Stimulated activated CD4-positive, alpha-beta T cell treated with anti-CD3 and anti-CD28 coated beads, Interleukin-1b, Interleukin-23, amount 100 ng/mL, for 1 hour (primary cell): ENCODE measurements at places on chromosomes 12 and 14.

DNA sequence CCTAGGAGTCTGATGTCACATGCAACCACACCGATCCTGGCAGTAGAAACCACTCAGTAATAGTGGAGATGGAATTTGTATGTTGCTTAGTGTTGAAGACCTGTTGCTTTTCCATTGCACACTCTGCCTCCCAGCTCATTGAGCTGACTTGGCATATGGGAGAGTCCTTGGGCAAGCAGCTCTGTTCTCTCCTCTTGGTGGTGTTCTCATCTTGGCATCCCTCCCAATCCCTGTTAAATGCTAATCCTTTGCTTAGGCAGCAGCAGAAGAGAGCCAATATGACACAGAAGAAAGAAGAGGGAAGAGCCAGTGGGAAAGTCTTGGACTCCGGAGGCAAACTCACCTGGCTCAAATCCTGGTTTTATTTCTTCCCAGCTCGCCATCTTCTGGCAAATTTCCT lies 178.0 kb upstream of the CAND1 start:
- DNase-seq = no peak

GRCh38 chr12:114213055-114213581 lies 192.8 kb downstream of the TBX5 start:
- no peak for DNase-seq

DNA sequence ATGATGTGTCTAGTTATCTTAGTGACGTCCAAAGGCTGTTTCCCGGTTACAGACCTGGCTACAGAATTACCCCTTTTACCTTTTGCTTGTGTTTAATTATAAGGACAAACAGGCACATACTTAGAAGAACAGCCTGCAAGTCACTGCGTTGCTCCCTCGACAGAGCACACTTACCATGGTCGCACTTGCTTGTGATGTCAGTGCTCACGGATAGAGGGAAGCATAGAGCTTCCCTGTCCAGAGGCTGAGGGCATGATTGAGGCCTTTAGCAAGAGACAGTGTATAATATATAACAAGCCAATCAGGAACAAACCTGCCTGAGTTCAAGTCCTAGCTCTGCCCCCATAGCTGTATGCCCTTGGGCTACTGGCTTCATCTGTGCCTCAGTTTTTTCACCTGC lies 73.2 kb upstream of the SCN8A start:
- DNase-seq = no peak

DNA sequence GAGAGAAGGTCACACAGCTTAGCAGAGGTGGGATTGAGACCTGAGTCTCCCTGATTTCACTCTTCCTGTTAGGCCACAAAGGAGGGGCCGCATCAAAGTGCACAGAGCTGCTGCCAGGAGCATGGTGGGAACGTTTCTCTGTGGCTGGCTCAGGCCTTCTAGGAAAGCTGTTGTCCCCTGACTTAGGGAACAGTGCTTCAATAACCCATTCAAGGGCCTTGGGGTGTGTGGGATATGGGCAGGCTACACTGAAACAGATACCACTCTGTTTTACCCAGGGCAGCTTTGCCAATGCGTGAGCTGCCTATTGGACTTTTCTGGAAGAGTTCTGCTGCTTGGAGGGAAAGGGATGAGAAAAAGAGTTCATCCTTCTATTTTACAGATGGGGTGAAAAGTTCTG lies 110.0 kb downstream of the ADCK1 start:
- no peak for DNase-seq

DNA sequence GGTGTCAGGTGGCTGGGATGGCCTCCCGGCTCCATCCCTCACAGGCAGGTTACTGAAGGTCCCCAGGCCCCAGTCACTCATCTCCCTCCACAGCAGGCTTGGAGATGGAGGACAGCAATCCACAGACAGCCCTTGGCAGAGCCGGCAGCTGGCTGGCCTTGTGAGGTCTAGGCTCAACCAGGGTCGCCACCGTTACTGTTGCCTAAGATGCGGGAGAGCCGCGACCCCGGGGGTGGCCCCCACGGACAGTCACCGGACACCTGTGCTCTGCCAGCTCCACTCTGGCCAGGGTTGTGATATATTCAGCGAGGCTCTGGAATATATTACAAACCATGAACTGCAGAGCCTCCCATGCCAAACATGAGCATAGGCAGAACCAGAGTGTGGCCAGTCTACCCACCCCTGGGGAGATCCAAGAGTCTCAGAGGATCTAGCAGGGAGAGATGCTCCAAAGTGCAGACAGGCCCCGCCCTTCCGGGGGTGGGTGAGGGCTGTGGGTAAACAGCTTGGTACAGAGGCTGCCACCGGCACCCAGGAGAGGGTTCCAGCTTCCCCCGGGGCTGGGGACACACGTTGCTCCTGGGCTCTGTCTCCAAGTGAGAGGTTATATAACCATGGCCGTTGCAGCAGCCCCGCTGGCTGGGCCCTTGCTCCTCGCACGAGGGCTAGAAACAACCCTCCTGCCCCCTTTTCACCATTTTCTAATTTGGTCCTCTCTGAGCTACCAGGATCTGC lies 55.9 kb upstream of the DIO3 start:
- DNase-seq = no peak

GRCh38 chr12:9027161-9028059 lies 38.1 kb downstream of the KLRG1 start:
- no peak for DNase-seq

- DNase-seq = no peak
Measured at GRCh38 chr12:75482646-75483045, 2.1 kb downstream of the GLIPR1 start.

DNA sequence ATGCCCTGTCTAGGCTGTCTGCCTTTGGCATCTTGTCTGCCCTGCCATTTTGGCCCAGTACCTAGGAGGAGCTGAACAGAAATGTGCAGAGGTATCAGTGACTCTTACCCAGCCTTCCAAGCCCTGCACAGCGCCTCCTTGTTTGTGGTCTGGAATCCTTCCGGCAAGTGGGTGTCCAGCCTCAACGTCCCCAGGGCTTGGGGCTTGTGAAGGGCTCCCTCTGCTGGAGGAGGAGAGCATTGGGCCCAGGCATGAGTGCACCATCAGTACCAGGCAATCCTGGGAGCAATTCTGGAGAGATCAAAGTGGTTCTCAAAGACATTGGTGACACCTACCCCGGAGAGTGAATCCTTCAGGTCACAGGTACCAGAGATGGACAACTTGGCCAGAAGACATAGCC lies 2.4 kb upstream of the TCL1B start:
- no peak for DNase-seq

DNA sequence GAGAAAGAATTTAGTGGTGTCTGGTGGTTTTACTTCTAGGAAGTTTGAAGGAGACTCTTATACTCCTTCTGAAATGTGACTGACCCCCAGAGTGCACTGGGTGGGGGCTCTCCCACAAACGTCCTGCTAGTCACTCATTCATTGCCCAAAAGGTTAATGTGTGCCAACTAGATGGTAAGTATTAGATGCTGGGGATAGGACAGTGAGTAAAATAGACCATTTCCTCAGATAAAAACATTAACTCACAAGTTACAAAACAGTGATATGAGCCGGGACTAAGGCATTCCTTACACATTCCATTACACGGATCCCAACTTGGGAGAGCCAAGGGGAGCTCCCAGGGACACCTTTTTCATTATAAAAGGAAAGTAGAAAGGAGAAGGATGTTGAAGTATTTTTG lies 185.1 kb downstream of the ATXN7L3B start:
- DNase-seq = no peak

DNA sequence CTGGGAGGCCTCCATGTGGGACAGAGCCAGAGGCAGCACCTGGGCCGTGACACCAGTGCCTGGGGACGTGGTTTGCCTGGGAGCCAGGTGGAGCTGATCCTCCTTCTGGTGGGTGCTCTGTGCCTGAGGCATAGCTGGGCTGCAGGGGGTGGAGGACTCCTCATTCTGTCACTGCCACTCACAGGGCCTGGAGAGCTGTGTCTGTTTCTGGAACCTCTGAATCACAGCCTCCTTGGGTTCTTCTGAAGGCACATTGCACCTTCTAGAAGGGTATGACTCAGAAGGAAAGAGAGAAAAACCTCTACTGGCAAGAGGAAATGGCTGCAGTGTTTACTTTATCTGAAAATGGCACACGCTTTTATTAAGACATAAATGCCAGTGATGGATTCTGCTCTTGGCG lies 659.8 kb downstream of the VRK1 start:
- DNase-seq = peak; percentile 52

DNA sequence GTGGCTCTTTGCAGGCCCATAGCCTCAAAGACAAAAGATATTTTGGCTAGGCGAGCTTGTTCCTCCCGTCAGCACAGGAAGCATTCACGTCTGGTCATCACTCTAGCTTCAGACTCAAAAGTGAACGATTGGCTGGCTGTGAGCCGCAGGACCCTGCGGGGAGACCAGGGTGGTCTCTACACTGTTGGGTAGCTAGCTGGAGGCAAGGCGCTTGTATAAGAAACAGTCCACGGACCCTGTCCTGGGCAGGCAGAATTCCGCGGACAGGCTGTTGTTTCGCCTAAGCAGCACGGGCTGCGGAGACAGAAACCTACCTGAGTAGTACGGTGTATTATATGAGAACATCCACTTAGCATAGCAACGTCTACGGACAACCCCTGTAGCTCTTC lies 29.6 kb downstream of the WBP11 start:
- DNase-seq = no peak

GRCh38 chr14:55553791-55554190 lies 26.2 kb upstream of the KTN1 start:
- no peak for DNase-seq

- no peak for DNase-seq
Measured at GRCh38 chr12:76680940-76681339, 83.0 kb upstream of the ZDHHC17 start.

DNA sequence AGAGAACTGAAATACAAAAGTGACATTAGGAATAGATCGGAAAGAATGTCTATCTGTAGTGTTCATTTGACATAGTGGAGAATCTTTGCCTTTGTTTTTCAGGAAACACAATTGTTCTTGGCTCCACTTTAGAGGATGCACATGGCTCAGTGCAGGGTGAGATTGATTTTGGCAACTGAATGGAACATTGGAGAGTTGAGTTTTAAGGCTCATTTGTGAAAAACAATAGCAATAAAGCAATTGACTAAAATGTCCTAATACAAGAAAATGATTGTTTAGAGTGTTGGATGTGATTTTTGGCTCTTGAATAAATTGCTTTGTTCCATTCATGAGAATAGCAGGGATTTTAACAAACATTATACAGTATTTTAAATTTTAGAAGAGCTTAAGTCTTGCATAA lies 116.4 kb downstream of the SLC38A1 start:
- DNase-seq = no peak

GRCh38 chr12:2225696-2226095 lies 172.9 kb downstream of the CACNA1C start:
- no peak for DNase-seq

DNA sequence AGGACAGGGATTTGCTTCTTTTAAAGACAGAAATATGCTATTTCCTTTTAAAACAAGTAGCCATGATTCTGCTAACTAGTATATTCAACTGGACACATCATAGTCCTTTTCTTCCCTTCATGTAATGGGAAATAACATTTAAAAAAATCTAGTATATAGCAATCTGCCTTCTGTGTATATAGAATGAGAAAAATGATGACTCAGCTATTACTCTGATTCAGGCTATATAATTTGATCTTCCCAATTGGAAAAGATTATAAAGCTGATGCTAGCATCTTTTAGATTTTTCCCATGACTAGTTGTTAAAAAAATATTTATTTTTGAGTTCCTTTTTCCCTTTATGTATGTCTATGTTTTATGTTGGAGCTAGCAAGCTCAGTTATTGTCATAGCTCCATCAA lies 86.9 kb downstream of the ACSS3 start:
- DNase-seq = no peak

DNA sequence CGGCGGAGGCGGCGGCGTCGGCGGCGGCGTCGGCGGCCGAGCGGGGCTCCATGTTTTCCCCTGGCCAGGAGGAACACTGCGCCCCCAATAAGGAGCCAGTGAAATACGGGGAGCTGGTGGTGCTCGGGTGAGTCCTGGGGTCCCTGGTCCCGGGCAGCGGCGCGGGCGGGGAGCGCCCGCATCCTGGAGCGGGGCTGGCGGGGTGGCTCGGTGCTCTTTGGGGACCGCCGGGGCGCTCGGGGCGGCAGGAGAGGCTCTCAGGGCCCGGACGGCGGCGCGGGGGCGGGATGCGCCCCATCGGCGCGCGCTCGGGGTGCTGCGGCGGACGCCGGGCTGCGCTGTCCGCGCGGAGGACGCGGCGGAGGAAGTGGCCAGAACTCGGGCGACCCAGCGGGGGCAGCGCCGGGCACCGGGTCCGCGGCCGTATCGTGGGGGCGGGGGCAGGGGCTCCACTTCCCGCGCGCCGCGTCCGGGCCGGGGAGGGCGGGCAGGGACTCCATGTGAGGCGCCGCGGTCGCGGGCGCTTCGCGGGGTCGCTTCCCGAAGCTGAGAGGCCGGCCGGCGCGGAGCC lies 485 bp downstream of the PELI2 start:
- peak; percentile 2 for DNase-seq

GRCh38 chr14:75120541-75121291 lies 6.1 kb downstream of the NEK9 start:
- no peak for DNase-seq

- DNase-seq = no peak
Measured at GRCh38 chr14:95535226-95536021, 574 bp downstream of the GLRX5 start.

- DNase-seq = no peak
Measured at GRCh38 chr12:88782351-88782750, 202.1 kb upstream of the KITLG start.

DNA sequence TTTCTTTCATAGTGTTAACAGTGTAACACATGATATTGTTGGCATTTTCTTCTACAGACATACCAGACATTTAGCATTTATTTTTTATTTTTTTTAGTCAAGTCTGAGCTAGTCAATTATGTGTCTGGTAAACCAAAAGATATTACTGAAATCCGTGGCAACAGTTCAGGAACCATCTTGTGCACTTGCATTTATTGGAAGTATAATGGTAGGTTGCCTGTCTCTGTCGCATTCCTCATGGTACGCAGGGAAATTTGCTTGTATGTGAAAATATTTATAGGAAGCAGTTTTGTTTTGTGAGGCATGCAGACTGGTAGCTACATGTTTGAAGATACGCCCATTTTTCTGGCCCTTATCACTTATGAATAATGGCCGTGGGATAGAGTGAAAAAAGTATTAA lies 186.1 kb upstream of the SLC38A2 start:
- DNase-seq = no peak

DNA sequence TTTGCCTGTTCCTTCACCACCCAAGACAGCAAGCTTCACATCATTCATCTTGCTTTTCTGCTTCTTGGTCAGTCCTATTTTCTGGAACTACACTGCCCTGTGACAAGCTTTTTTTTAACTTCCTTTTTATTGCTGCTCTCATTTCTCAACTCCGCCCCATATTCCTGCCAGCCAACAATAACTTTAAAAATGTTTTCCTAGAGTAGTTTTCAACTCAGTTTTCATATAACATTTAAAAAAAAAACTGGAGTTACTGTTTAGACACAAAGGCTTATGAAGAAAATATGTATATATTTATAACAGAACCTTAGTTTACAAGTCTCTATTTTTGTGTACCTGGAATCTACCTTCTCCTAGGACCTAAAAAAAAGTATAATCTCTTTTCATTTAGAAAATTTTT lies at the start of gene RERGL:
TSS of gene RERGL (minus strand) at position 101 of the 400 bp plus-strand sequence. CDS start at position 48, 53 bp downstream.
- DNase-seq = no peak

DNA sequence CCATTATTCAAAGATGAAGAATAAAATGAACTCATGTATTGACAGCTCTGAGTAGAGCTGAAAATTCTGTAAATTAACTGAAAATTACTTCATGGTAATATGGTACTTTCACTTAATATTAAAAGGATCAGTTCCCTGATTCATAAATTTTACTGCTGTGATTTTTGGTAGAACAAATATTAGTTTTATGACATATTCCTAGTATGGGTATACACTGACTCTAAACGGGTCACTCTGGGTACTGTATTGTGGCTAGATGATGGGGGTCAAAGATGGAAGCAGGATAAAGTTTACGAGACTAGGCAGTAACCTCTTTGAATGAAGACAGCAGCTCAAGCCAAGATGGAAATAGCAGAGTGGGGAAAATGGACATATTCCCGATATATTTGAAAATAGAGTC lies 135.5 kb downstream of the NUAK1 start:
- no peak for DNase-seq
